ENCODE measurements at places on chromosomes 5 and 9. TPM values are rescaled to one million over a fixed set of nuclear protein-coding genes. Genes with fewer than 3 reads are reported as not detected.

GRCh38 chr9:117535973-117536372, 121.1 kb upstream of the ASTN2 start:
- H3K4me3 ChIP-seq, result no peak overlapping the region
- no peak overlapping the region for H3K27ac ChIP-seq
- peaks cover 6% of the 10 kb centered on the region for H3K4me1 ChIP-seq

DNA sequence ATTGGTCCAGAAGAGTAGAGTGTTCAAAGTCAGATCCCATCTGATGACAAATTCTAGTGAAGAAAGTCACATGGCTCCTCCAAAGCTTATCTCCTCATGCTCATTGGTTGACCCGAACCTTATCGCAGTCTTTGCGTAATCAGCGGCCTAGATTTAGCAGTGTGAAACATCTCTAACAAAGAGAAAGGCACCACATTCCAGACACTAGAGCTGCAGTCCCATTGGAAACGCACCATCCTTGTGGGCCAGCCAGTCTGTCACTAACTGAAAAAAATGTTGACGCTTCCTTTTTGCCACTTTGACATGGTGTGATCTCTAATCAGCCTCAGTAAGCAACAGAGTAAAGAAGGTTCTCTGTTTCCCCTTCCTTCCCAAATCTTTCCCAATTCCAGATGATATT, 458.0 kb upstream of the WWC1 start:
- no peak overlapping the region for H3K27ac ChIP-seq
- no peaks in the 10 kb centered on the region for H3K27me3 ChIP-seq
- H3K36me3 ChIP-seq, result no peaks in the 10 kb centered on the region
- no peaks in the 10 kb centered on the region for H3K4me1 ChIP-seq
- DNase-seq, result peak; percentile 70

- H3K4me3 ChIP-seq, result no peak overlapping the region
- H3K27ac ChIP-seq, result no peak overlapping the region
- H3K27me3 ChIP-seq, result peaks cover 6% of the 10 kb centered on the region
- no peaks in the 10 kb centered on the region for H3K4me1 ChIP-seq
These were observed 78.9 kb downstream of the ASTN2 start for GRCh38 chr9:117335837-117336433.

DNA sequence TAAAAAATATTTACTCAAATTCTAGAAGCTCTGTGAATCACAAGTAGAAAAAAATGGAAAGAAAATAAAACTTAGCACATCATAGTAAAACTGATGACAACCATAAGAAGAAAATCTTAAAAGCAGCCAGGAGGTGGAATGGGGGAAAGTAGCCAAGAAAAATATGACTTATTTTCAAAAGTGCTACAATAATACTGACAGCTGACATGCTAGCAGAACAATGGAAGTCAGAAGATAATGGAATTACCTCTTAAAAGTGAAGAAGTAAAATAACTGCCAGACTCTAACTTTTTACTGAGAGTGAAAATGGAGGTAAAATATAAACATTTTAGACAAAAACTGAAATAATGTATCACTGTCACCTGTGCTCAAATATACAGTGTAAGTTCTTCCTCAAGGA, 532.2 kb upstream of the SGCD start:
- H3K4me3 ChIP-seq, result no peak overlapping the region
- DNase-seq, result no peak
- H3K27me3 ChIP-seq, result no peaks in the 10 kb centered on the region
- no peaks in the 10 kb centered on the region for H3K4me1 ChIP-seq
- H3K27ac ChIP-seq, result no peak overlapping the region

- peak; percentile 74 for DNase-seq
- H3K27ac ChIP-seq, result no peak overlapping the region
- H3K36me3 ChIP-seq, result no peaks in the 10 kb centered on the region
- H3K4me1 ChIP-seq, result no peaks in the 10 kb centered on the region
- peak overlapping the region; percentile 77 for H3K4me3 ChIP-seq
These were observed 608 bp downstream of the ELOVL7 start for GRCh38 chr5:60843386-60843935.

HRH2 gene
- 2.7 TPM for total RNA-seq

PKD2L2 gene
- total RNA-seq, result not detected

Data from endodermal cell (in vitro differentiated cells).